ENCODE measurements at places on chromosomes 4 and X.

DNA sequence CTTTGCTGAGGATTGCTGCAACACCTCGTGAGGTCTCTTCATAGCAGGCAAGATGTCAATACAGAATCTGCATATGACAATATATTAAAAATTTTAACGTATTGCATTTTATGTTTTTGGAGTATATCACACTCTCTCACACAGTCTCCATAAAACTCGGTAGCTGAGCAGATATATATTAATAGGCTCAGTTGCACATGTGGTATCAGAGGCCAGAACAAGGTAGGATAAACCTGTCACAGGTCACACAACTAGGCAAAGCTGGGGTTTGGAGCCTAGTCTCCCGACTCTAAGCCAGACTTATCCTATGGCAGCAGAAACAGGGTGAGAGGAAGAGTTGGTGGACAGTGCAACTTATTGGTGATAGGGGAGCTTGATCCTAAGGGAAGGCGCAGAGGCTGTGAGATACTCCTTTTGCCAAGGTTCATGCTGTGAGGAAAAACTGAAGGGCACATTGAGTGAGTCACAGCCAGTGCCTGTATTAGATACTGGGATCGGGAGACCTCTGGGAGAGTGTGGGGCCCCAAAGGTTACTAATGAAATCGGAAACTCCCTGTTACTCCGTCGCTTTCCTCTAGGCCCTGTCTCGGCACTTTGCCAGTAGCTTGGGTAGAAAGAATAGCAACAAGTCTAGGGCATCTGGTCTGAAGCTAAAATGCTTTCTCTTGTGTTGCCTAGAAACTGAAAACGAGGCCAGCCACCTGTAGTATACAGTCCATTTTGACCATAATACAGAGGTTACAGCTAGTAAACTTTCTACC is 195.7 kb downstream of the ARHGAP10 start:
- DNase-seq: no peak

GRCh38 chr4:151443752-151444151 is 34.8 kb downstream of the FHIP1A start:
- no peak for DNase-seq

GRCh38 chr4:117093571-117093970 is 8.2 kb upstream of the TRAM1L1 start:
- DNase-seq: peak; percentile 47

GRCh38 chrX:143648705-143649104 is 12.8 kb upstream of the SLITRK4 start:
- DNase-seq: no peak

- DNase-seq: no peak
These were observed 7.1 kb upstream of the CYTL1 start for GRCh38 chr4:5026371-5026770.

DNA sequence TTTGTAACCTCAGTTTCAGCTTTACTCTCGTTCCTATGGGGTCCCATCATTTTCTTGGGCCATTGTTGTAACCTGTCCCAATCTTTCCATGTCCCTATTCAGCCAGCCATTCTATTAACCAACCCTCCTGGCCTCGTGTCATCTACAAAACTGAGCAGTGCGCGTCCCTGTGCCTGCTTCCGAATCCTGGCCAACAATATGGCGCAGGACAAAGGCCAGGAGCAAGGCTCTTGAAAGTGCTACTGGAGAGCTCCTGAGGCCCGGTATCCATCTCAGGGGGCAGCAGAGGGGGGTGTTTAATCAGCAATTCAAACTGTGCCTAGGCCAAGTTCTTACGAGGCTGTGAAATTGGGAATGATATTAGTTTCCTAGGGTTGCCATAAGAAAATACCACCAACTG is 41.2 kb upstream of the APLN start:
- no peak for DNase-seq

DNA sequence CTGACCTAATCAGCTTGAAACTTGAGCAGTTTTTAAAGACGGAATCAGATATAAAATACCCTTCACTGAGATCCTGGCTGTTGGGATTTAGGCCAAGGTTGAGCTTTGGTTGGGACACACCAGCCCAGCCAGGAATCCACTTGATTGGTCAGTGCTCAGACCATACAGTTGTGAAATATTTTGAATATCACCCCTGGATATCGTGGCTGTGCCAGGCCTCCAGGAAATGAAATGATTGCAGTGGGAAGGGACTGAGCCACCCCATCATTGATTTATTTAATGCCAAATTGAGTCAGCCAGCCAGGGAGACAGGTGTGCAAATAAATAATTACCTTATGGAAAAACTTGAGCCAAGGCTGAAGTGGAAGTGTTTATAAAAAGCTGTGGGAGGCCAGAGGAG is 128.4 kb upstream of the SCML1 start:
- no peak for DNase-seq

- no peak for DNase-seq
These were observed 546.6 kb downstream of the PCDH18 start for GRCh38 chr4:136985683-136986082.

DNA sequence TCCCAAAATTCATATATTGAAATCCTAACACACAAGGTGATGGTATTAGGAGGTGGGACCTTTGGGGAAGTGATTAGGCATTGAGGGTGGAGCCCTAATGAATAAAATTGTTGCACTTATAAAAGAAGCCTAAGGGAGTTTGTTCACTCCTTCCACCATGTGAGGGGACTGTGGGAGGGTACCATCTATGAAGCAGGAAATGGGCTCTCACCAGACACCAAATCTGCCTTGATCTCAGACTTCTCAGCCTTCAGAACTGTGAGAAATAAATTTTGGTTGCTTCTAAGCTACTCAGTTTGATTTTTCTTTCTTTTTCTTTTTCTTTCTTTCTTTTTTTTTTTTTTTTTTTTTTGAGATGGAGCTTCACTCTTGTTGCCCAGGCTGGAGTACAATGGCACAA is 116.2 kb upstream of the GPC3 start:
- DNase-seq: no peak

GRCh38 chrX:132059973-132060540 is 37.0 kb downstream of the STK26 start:
- no peak for DNase-seq

GRCh38 chr4:56817840-56818491 is 3.5 kb downstream of the SPINK2 start:
- no peak for DNase-seq

- DNase-seq: no peak
These were observed 145.1 kb upstream of the ARHGEF9 start for GRCh38 chrX:63930140-63930539.

DNA sequence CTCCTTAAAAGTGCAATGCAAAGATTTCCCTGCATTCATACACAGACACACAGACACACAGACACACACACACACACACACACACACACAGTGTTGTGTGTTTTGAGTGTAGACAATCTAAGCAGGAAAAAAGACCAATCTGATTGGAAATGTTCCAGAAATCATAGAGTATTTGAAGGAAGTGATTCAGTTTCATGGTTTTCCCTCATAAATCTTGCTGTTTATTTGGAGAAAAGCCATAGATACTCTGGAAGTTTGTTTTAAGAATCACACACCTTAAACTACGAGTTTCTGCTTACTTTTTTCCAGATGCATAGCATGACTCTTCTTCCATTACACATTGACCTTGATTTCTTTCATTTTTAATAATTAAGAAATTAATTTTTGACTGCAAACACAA is 298.5 kb upstream of the BMP3 start:
- DNase-seq: peak; percentile 39

DNA sequence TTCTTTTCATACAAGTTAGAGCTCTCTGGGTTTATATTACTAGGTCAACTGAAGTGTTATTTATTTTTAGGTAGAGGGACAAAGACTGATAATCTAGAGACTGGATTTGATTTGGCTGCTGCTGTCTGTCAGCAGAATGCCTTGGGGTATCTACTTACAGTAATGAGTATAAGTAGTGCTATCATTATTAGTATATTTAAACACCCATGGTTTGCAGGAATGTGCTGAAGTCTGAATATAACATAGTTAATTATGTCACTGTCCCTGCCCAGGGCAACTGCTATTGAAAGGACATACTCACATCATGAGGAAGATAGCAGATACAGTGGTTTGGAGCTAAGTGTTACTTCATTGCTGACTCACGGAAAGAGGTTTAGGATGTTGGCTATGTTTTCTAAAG is 76.2 kb downstream of the PRRG1 start:
- DNase-seq: no peak

DNA sequence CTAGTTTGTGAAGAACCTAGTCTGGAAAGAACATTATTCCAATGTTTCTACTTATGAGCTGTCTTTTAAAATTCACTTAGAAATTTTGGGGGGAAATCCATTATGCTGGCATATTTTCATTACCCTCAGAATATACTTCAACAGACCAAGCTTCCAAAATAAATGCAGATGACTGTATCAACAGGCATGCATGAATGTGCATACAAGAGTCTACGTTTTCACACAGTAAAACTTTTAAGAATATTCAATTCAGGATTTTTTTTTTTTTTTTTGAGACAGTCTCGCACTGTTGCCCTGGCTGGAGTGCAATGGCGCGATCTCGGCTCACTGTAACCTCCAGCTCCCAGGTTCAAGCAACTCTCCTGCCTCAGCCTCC is 49.7 kb downstream of the ABCG2 start:
- no peak for DNase-seq

DNA sequence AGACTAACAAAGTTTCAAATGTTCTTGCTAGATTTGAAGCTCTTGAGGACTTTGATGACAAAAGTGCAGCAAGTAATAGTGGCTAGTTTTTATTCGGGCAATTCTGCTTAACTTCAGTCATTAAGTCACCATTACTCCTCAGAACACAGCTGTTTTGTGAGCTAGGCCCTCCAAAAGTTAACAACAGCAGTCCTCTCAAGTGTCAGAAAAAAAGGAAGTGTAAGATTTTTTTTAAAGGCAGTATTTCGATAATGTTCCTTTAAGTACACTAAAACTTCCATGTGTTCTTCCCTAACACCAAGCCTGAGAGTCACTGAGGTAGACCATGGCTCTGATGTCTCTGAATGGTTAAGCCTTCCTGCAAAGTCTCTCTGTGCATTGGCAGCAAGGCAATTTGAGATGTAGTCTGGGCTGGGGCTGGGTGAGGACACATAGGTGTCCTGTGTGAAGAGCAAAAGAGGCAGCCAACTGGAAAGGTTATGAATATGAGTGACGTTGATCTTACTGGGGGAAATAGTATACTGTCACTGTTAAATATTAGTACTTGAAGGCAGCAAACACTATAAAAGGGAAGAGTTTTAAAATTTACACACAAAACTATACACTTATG is 174.0 kb upstream of the MAP3K15 start:
- DNase-seq: no peak

DNA sequence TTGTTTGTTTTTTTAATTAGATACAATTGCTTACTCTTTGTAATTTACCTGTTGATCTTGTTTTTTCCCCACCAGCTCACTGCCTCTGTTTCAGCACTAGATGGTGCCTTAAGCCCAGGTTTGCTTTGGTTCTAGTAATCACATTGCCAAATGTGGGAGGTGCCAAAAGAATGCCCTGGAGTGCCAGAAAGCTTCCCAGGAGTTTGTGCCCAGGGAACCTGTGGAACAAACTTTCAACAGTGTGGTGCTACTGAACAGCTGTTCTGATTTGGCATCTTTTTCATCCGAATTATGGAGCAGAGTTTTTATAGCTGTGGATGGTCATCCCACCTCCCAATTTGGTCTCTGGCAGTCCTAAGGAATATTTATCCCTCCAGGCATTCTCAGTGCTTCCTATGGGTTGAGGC is 1000.7 kb downstream of the STIM2 start:
- peak; percentile 36 for DNase-seq

- DNase-seq: no peak
These were observed 101.8 kb downstream of the HMX1 start for GRCh38 chr4:8769645-8770517.

GRCh38 chrX:40996886-40997530 is 88.2 kb upstream of the USP9X start:
- DNase-seq: peak; percentile 45

DNA sequence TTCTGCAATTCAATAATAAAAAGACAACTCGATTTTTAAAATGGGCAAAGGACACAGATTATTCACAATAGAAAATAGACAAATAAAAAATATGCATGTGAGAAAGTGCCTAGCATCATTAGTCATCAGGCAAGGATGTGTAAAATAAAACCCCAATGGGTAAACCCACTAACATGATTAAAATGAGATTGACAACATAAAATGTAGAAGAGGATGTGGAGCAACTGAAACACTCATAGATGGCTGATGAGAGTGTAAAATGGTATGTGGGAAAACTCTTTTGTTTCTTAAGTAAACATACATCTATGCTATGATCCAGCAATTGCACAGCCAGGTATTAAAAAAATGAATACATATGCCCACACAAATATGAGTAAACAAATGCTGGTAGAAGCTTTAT is 177.6 kb downstream of the IQCM start:
- peak; percentile 4 for DNase-seq

- no peak for DNase-seq
These were observed 113.3 kb upstream of the H2AZ1 start for GRCh38 chr4:100063355-100063754.

DNA sequence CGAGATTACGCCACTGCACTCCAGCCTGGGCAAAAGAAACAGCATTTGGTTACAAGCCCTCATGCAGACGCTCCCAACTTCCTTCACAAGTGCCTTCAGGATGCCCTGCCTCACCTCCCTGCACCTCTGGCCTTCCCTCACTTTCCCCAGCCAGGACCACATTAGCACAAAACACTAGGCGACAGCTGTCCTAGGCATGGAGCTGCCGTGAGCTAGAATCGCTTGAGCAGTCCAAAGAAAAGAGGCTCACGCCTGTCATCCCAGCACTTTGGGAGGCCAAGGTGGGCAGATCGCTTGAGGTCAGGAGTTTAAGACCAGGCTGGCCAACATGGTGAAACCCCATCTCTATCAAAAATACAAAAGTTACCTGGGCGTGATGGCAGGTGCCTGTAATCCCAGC is 15.8 kb downstream of the RNF212 start:
- DNase-seq: no peak

- DNase-seq: no peak
These were observed 238.8 kb downstream of the KCNIP4 start for GRCh38 chr4:21709761-21710160.

DNA sequence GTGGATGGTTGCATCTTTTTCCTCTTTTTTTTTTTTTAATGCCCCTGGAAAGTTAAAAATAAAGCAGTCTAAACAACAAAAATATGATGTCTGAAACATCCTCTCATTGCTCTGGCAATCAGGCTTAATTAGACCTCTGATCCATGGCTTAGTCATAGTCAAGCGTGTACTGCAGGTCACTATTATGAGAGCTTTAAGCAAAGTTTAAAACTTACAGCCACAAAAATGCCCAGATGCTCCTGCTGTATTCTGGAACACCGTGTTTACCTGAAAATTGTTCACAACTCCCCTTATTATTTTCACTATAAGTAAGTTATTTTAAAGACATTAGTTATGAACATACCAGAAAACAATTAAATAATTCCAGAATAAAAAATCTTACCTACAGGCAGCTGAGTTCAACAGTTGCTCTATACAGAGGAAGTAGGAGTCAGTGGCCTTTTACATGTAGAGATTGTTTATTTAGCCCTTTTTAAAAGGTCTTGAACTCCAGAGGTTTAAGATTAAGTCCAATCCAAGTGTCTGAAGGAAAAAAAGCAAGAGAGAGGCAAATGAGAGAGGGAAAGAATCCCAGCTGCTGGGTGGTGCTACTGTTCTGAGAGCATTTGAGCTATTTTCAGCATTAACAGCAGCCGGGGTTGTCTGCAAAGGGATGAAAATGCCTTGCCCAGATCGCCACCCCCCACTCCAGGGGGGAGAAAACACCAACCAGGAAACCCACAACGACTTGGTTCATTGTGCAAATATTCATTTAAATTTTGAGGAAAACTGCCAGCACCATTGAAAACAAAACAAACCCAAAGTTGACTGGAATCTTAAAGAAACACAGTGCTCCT is 36.9 kb downstream of the SORBS2 start:
- peak; percentile 74 for DNase-seq

- no peak for DNase-seq
These were observed 1089.8 kb downstream of the FAT4 start for GRCh38 chr4:126404549-126404948.

Data from fibroblast of skin of left quadriceps (primary cell).